ENCODE measurements at places on chromosomes 6 and 20.

DNA sequence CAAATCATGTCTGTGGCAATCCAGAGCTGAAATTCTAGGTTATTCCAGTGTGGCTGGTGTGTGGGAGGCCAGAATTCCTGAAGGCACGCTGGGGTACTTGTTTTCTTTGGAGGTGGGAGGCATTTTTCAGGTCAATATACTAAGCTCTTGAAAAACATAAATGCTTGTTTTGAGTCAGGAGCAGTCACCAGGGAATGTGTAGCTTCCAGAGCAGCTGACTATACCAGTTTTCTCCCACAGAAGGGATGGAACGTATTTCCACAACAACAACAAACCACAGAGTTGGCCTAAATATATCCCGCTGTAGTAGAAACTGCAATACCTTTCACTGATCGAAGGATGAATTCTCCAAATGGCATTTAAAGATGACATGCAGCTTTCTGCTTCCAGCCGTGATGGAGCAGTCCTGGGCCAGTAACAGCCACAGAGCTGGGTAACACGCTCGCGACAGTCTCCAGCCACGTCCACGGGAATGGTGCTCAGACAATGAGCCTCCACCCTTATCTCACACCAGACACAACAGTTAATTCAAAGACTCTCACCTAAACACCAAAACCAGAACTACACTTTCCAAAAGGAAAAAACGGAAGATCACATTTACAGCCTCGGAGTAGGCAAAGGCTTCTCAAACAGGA, 23.2 kb downstream of the CHRNA4 start:
- no peak for DNase-seq

DNA sequence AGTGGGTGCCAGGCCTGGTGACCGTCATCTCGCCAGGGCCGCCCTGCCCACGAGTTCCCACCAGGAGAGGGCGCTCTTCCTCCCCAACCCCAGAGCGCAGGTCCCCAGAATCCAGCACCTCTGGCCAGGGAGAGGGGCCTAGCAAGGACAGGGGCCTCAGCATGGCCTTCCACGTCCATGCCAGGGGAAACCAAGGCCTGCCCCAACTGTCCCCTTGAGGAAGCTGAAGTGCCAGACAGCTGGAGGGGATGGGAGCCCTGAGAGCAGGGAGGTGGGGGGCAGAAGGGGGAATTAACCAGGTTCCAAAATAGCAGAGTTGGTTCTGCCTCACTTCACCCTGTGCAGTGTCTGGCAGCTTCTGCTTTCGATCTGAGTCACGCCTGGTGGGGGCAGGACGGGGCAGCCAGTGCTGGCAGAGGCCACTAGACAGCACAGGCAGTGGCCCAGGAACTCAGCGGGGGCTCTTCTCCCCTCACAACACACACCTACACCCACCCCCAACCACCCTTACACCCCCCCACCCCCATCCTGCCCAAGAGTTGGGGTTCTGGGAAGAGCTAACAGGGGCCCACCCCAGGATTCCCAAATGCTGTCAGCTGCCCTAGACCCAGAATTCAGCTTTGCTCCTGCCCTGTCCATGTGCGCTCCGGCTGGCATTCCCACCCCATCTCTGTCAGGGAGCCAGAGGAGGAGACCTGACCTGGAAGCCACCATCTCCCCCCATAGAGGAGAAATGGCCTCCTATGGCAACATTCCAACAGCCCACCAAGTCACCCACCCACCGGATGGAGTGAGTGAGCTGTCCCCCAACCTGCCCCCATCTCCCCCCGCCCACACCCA, 29.2 kb downstream of the TFEB start:
- DNase-seq: no peak

GRCh38 chr6:151493161-151493803, 535 bp upstream of the CCDC170 start:
- no peak for DNase-seq

DNA sequence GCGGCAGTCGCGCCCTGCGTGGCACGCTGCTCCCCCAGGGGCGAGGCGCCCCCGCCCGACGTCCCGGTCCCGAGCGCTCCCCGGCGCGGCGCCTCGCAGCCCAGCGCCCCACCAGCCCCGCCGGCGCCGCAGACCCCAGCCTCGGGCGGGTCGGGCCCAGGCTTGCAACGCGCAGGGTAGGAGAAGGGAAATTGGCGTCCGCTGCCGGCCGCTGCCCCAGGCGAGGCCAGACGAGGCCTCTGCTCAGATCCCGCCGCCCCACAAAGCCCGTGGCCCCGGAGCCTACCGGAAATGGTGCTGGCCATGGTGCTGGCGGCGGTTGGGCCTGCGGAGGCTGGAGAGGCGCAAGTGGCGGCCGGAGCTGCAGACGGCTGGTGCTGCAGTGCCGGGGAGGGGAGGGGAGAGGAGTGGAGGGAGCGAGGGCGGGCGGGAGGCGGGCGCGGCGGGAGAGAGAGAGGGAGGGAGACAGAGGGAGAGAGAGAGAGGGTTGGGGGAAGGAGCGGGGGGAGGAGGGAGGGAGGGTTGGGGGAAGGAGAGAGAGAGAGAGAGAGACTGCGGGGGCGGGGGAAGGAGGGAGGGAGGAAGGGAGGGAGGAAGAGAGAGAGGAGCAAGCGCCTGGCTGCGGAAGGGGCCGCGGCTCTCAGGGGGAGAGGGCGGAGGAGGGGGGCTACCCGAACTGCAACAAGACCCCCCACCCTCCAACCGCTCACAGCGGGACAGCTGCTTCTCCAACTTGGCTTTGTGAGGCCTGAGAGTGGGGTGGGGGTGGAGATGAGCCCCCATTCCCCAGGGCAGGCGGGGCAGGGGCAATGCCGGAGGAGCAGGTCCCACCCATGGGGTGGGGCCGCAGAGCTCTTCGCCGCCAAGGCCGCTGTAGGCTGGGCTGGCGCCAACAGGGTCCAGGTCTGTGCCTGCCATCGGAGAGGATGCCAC, at the start of gene STMN3:
STMN3 (minus strand) TSS at position 384 of the 933 bp plus-strand sequence; CDS start at position 305, 79 bp downstream.
- peak; percentile 59 for DNase-seq

GRCh38 chr6:83514866-83515466, 2.6 kb downstream of the PRSS35 start:
- DNase-seq: no peak

DNA sequence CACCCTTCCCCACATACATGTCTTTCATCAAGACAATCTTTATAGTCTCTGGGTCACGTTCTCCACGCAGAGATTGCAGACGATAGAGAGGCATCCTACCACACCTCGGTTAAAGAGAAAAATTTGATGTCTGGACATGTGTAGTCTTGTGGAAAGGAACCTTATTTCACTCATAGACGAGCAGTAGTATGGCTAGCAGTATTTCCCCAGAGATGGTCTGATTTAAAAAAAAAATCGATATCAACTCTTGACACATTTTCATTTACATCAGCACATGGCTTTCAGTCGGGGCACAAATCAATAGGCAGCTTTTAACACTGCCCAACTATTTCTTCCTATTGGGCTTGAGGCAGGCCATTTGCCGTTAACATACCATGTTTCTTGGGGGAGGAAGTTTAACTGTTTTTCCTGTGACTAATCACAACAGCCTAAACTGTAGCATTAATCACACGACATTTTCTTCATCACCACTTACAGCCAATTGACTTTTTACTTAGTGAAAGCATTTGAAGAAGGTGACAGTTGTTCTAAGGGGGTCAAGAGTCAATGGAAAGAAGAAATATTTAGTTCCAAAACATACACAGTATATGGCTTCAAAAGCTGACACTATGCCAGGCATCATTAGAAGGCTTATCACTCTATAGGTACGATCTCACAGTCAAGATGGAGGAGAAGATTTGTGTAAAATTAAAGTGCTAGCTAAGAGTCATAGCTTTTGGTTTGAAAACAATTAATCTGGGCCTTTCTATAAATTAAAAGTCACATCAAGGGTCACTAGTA, 129.5 kb upstream of the HDAC2 start:
- no peak for DNase-seq

DNA sequence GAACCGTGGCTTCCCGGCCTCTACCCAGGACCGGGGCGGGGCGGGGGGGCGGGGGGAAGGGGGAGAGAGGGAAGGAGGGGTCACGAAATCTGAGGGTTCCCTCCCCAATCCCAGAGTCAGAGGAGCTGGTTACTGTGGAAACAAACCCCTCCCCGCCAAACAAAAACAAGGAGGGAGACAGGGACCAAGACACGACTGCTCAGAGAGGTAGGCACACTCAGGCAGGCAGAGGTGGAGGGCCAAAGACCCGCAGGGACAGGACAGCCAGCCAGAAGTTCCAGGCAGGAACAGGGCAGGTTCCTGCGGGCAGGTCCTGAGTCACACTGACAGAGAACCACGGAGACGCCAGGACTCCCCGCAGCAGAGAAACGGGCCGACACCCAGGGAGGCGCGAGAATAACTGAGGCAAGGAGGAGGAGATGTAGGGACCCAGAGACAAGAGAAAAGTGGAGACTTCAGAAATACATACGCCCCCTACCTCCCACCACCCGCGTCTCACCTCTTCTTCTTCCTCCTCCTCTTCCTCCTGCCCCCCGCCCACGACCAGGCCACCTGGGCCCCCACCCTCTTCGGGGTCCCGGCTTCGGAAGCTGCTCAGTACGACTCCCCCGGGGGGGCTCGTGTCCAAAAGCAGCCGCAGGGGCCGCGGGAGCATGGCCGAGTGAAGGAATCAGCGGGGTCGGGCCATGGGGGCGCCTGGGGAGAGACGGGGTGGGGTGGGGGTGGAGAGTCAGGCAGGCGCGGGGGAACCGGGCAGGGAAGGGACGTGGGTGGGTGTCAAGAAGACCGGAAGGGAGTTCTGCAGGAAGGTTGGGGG, 578 bp downstream of the RGL2 start:
- peak; percentile 55 for DNase-seq

GRCh38 chr6:133991096-133991593, 38.1 kb downstream of the TBPL1 start:
- DNase-seq: no peak

- DNase-seq: no peak
These were observed 37.0 kb downstream of the CDC40 start for GRCh38 chr6:110217266-110217665.

DNA sequence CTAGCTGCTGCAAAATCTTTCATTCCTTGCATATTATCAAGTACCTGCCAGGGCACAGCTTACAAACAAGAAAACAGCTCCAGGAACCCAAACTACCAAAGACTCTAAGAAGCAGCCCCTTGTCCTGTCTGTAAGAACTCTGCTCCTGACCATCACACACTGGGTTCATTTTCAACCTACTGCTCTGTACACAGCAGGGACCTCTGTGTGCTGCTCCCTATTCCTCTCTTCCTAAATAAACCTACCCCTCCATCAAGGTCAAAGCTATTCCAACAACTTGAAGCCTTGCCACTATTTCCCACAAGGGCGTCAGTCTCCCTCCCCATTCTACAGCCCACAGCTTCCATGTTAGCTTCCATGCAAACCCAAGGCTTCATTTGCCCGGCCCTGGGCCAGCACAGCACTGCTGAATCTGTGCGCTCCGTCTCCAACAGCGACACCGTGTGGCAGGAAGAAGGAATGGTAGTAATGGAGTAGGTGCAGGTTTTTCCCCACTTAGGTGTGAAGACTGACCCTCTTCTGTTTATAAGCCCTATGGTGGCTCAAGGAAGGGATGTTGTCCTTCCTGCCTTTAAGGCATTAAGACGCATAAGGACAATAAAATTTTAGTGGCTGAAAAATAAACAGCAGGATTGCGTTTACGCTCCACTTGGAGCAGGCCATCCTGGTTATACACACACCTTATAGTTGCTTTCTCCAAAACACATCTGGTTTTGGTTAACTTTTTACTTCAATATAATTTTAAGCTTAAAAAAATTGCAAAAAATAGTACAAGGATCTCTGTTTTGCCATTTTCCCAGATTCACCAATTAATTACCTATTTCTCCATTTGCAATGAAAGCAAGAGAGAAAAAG, 115.2 kb upstream of the NXT1 start:
- DNase-seq: no peak

DNA sequence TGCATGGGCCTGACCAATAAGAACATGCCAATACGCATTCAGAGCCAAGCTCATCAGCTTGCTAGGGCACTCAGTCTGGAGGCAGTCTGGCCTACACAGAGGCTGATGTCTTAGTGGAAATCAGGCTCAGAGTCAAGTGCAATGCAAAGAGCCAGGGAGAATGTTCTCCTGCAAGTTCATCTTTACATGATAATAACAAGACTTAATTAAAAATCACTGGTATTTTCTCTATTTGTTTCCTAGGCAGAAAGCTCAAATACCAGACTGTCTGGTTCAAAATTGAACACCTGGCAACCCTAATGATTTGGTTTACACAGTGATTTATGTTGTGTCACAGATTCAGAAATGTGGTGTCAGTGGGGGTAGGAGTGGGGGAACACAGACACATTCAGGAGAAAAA, 689.3 kb upstream of the FLRT3 start:
- DNase-seq: no peak

DNA sequence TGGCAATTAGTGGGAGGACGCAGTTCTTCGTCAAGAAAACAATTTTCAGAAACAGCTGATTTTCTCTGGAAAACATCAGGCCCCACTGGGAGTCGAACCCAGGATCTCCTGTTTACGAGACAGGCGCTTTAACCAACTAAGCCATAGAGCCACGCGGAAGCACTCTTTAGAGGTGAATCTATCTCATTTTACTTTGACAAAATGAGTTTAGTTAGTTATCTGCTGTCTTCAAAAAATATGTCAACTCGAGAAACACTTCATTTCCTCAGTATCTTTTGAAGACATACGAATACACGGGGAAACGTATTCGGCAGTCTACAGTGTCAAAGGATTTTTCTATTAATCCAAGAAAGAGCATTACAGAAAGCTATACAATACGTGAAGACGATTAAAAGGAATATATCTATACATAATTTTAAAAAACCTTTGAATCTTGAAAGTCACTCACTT, 26.7 kb downstream of the GPX6 start:
- DNase-seq: no peak

DNA sequence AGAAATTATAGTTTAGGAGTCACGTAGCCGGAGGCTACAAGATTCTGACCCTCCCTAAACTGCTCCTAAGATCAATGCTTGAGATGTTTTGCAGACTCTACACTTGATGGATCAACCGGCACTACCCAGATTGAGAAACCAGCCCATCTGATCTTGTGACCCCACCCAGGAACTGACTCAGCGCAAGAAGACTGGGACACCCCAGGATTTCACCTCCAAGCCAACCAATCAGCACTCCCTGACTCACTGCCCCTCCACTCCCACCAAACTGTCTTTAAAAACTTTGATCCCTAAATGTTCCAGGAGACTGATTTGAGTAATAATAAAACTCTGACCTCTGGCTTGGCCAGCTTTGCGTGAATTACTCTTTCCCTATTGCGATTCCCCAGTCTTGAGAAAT, 99.8 kb downstream of the OPRM1 start:
- DNase-seq: no peak

DNA sequence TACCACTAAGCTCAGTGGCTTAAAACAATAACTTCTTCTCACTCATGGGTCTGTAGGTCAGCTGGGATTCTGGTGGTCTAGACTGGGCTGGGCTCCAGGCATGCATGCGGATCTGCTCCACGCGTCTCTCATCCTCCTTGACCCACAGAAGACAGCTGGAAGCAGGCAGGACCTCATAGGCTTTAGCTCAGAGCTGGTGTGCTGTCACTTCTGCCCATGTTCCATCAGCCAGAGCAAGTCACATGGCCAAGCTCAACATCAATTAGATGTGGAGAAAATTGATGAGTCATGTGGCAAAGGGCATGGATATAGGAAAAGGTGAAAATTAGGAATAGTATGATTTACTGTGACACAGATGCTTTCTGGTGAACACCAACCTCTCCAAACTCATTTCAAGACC, 57.4 kb upstream of the PSMF1 start:
- DNase-seq: no peak

DNA sequence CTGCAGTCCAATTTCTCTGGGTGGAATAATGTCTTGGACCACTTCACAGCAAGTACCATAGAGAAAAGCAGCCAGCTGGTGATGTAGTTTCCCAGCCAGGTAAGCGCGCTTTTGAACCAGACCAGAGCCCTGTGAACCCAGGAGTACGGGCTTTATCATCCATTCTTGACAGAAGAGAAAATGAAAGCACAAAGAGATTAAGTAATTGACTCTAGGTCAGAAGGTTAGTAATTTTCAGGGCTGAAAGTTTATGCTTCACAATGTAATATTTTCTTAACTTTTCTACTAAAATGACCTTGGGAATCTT, 7.1 kb upstream of the UST start:
- no peak for DNase-seq

Measured in effector memory CD4-positive, alpha-beta T cell (primary cell).